ENCODE measurements at places on chromosomes 5 and 9. TPM values are rescaled to one million over a fixed set of nuclear protein-coding genes. Genes with fewer than 3 reads are reported as not detected.

SCGB3A2 gene
- not detected for total RNA-seq

DNA sequence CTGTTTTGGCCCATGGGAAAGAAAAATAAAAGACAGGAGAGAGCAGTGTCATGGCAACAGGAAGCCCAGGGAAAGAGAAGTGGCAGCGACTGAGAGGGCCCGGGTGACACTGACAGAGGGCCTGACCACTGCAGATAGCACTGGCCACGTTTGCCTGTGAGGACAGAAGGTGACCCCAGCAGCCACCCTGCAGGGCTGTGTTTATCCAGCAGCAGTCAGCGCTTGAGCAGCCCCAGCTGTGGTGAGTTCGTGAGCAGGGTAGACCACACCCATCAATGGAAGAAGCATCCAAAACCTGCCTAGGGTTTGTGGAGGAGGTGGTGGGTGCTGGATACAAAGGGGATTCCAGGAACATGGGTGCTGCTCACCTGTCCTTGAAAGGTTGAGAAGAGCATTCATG, 222.5 kb downstream of the MARCHF11 start:
- no peak overlapping the region for H3K27ac ChIP-seq
- no peaks in the 10 kb centered on the region for H3K36me3 ChIP-seq
- no peak for DNase-seq
- no peaks in the 10 kb centered on the region for H3K4me1 ChIP-seq
- no peak overlapping the region for H3K4me3 ChIP-seq

DNA sequence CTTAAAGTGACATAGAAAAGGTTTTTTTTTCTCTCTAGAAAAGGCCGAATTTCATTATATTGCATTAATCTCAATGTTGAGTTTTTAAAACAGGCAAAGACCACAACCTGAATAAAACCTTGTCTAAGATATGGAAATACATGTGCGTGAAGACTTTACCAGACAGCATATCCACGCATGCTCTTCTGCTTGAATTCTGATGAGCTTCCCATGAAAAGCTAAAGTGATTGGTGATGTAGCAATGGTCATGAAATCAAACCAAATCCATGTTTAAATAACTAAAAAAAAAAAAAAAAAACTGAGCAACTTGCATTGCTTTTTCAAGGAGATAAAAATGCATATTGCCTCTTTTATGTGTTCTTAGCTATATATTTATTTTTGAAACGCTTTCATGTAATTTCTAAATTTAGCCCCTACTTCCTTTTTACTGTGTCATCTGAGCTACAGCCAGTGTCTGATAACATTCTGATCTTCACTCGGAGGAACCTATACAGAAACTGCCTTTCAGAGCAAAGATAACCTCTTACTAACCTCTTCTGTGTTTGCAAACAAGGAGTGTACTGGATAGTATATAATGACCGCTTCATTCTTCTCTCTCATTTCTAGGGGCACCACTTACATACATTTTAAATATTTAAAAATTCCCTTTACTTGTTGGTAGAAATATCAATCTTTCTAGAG, 179.1 kb upstream of the GNA14 start:
- no peaks in the 10 kb centered on the region for H3K4me1 ChIP-seq
- H3K27me3 ChIP-seq, result no peaks in the 10 kb centered on the region
- no peak overlapping the region for H3K27ac ChIP-seq
- no peak for DNase-seq

SPATA31E1 gene
- not detected for total RNA-seq

GRCh38 chr5:139847790-139848507, 52.3 kb downstream of the PSD2 start:
- H3K36me3 ChIP-seq, result no peaks in the 10 kb centered on the region
- H3K4me3 ChIP-seq, result peak overlapping the region; percentile 42
- DNase-seq, result peak; percentile 25
- H3K4me1 ChIP-seq, result no peaks in the 10 kb centered on the region
- H3K27ac ChIP-seq, result no peak overlapping the region

GPR151 gene
- total RNA-seq, result not detected

- H3K27ac ChIP-seq, result no peak overlapping the region
- H3K36me3 ChIP-seq, result no peaks in the 10 kb centered on the region
- H3K27me3 ChIP-seq, result no peaks in the 10 kb centered on the region
- no peaks in the 10 kb centered on the region for H3K4me1 ChIP-seq
- H3K4me3 ChIP-seq, result no peak overlapping the region
- no peak for DNase-seq
Observed at GRCh38 chr5:107184871-107185270, 485.9 kb downstream of the EFNA5 start.
